ENCODE measurements at places on chromosomes 13 and 19.

DNA sequence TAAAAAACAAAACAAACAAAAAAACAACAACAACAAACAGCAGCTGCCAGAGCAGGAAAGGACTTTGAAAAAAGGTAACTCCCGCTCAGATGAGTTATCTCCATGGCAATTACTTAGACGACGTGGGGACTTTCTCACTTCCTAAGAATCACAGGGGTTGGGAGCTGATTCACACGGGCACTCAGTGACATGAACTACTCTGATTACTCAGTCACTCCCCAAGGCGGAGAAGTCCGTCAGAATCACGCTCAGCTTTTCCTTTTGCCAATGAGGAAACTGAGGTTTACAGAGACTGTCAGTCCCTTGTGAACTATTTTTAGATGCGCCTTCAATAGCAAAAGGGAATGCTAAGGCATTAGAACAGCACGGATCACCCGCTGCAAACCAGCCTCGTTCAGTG is 32.3 kb upstream of the MATK start:
- H3K4me3 ChIP-seq, result no peak overlapping the region
- peaks cover 24% of the 10 kb centered on the region for H3K4me1 ChIP-seq
- H3K27me3 ChIP-seq, result no peaks in the 10 kb centered on the region
- H3K27ac ChIP-seq, result peak overlapping the region; percentile 50

GRCh38 chr13:52599037-52599847 is 43.0 kb upstream of the HNRNPA1L2 start:
- H3K36me3 ChIP-seq, result no peaks in the 10 kb centered on the region
- no peak overlapping the region for H3K27ac ChIP-seq
- no peak for DNase-seq
- H3K4me1 ChIP-seq, result peaks cover 8% of the 10 kb centered on the region
- H3K27me3 ChIP-seq, result peaks cover 18% of the 10 kb centered on the region

DNA sequence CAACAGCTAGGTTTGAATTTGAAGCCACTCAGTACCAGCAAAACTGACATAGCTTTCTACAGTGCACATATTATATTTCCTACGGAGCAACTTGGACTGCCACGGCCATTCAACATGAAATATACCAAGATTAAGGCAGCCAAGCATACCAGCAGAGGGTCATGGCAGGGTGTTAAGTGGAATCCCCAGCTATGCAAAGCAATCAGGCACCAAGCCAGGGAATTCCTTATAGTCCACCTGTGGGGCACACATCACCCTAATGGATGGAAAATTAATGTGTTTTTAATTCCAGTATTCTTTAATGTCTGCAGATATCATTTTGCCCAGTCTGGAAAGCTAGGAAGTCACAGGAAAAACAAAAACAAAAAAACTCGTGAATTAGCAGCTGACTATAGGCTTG is 1190.3 kb downstream of the EFNB2 start:
- H3K4me3 ChIP-seq, result no peak overlapping the region
- H3K36me3 ChIP-seq, result no peaks in the 10 kb centered on the region
- H3K4me1 ChIP-seq, result no peaks in the 10 kb centered on the region
- no peaks in the 10 kb centered on the region for H3K27me3 ChIP-seq
- DNase-seq, result no peak

- H3K27ac ChIP-seq, result no peak overlapping the region
- H3K4me3 ChIP-seq, result no peak overlapping the region
- H3K4me1 ChIP-seq, result peaks cover 14% of the 10 kb centered on the region
- H3K27me3 ChIP-seq, result no peaks in the 10 kb centered on the region
Measured at GRCh38 chr19:43476606-43477005, 11.2 kb upstream of the LYPD3 start.

DNA sequence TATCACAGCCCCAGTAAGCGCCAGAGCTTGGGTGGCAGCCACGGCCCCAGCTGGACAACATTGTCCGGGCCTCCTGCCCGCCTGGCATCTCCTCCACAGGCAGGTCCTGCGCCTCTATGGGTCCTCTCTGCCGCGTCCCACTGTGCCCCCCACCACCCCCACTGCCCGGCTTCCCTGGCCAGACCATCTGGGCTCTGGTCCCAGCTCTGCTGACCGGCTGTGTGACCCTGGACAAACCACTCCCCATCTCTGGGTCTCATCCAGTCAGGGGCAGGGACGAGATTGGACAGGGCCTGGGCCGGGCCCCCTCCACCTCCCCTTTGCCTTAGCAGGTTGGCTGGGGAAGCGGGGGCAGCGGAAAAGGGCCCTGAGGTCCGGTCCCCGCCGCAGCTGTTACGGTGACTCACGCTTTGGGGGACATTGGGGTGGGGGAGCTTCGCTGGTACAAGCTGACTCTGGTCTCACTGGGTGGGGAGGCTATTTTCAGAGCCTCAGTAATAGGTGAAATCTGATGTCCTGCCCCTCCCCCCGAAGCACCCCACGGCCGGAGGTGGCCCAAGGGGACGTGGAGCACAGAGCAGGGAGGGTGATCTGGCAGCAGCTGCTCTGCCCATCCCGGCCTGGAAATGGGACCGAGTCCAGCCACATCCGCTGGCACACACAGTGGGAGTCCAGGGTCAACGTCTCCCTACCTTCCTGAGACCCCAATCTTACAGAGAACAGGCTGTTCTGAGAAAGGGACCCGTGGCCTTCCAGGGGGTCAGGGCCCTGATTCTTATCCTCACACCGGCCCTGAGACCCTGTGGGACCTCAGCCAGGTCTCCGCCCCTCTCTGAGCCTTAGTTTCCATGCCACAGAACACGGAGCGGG is 9.1 kb downstream of the NFIC start:
- no peaks in the 10 kb centered on the region for H3K27me3 ChIP-seq
- H3K27ac ChIP-seq, result no peak overlapping the region
- no peaks in the 10 kb centered on the region for H3K36me3 ChIP-seq
- peaks cover 12% of the 10 kb centered on the region for H3K4me1 ChIP-seq
- no peak overlapping the region for H3K4me3 ChIP-seq

DNA sequence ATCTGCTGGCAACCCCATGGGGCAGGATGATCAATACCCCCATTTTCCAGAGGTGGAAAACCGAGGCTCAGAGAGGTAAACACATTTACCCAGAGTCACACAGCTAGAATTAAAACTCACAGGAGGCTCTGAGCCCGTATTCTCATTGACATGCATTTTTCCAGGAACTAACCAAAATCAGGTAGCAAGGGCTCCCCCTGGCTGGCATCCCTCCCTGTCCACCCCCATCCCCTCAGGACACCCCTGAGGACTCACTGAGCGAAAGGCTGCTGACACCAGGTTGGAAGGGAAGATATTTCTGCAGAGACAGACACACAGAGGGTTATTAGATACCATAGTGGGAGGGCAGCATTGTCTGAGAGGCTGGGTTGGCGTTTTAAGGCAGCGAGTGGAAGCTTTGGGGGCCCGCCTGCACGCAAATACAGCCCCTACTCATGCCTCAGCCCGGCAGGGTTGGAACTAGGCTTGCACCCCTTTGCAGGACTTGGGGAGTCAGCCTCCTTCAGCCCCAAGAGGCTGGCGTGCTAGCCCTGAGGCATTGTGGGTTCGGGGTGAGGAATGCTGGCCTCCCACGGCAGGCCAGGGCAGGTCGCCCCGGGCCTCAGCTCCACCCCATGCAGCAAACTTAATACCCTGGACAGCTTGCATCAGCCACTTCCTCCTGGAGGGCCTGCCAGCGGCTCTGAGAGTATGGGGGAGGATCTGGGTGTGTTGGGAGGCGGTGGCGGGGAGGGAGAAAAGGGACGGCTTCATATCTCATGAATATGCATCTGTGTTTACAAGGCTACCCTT is 3.9 kb downstream of the SLC1A5 start:
- DNase-seq, result peak; percentile 35
- peaks cover 55% of the 10 kb centered on the region for H3K36me3 ChIP-seq
- no peaks in the 10 kb centered on the region for H3K27me3 ChIP-seq
- peak overlapping the region; percentile 95 for H3K4me3 ChIP-seq

DNA sequence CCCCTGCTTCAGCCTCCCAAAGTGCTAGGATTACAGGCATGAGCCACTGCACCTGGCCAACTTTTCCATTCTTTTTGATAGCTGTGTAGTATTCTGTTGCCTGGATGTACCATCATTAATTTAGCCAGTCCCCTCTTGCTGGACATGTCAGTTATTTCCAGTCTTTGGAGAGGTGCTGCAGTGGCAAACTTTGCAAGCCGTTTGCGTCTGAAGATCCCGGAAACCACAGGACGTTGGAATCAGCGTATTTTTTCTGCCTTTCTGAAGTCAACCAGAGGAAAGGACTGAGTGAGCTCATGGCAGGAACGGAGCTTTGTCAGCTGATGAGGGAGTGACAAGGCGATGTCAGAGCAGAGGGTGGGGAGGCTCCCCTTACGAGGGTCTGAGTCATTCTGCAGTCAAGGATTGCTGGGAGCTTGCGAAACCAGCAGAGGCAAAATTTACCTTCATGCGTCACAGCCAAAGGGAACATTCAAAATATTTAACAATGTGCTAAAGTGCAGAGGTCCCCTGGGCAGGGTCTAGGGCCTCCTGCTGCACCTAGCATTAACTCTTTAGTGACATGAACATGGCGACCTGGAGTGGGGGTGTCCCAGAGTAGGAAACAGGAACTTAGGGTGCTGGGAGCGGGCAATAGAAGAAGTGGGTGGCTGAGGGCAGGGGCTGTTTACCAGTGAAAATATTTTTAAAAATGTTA is 5.6 kb downstream of the C5AR1 start:
- no peak for DNase-seq
- no peaks in the 10 kb centered on the region for H3K4me1 ChIP-seq
- H3K27me3 ChIP-seq, result peaks cover 19% of the 10 kb centered on the region
- H3K36me3 ChIP-seq, result no peaks in the 10 kb centered on the region
- H3K4me3 ChIP-seq, result no peak overlapping the region

GRCh38 chr19:7391218-7391670 is 42.5 kb downstream of the ARHGEF18 start:
- peak overlapping the region; percentile 44 for H3K27ac ChIP-seq
- no peaks in the 10 kb centered on the region for H3K27me3 ChIP-seq
- peaks cover 42% of the 10 kb centered on the region for H3K4me1 ChIP-seq
- H3K4me3 ChIP-seq, result no peak overlapping the region
- DNase-seq, result no peak

DNA sequence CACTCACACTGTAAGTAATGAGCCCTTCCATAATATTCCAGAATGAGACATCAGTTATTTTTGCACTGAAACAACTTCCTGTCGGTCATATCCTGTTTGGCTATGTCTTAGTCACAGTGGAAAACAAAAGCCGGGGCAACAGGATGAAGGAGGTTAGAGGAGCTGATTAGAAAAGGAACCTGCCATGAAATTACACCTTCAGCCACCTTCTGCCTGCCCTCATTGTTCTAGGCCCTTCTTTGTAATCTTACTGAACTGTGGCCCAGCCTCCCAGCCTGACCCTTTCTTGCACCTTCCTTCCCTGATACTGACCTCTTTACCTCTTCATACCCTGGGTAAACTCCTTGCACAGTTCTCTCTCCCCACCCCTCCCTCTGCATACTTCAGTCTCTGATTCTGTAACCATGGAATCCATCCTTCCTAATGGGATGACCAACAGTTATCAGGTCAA is 67.3 kb downstream of the DOCK9 start:
- no peak overlapping the region for H3K27ac ChIP-seq
- no peak overlapping the region for H3K4me3 ChIP-seq
- H3K27me3 ChIP-seq, result no peaks in the 10 kb centered on the region
- H3K36me3 ChIP-seq, result peaks cover 4% of the 10 kb centered on the region
- peaks cover 5% of the 10 kb centered on the region for H3K4me1 ChIP-seq

GRCh38 chr13:69556540-69557196 is 551.0 kb upstream of the ATXN8OS start:
- no peaks in the 10 kb centered on the region for H3K36me3 ChIP-seq
- no peak for DNase-seq
- H3K27ac ChIP-seq, result no peak overlapping the region
- H3K27me3 ChIP-seq, result no peaks in the 10 kb centered on the region

DNA sequence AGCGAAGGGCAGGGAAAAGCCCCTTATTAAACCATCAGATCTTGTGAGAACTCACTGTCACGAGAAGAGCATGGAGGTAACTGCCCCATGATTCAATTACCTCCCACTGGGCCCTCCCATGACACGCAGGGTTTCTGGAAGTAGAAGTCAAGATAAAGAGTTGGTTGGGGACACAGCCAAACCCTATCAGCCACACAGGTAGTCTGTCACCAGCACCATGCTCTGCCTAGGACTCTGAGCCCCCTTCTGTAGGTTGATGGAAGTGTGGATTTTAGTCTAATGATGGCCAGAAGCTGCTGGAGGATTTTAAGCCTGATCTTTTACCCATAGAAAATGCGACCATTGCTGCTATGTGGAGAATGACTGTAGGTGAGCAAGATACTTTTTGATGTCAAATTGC is 60.8 kb downstream of the ARHGEF7 start:
- peak overlapping the region; percentile 51 for H3K27ac ChIP-seq
- peaks cover 72% of the 10 kb centered on the region for H3K36me3 ChIP-seq
- no peaks in the 10 kb centered on the region for H3K27me3 ChIP-seq
- no peak for DNase-seq

GRCh38 chr19:34982275-34982674 is 17.8 kb upstream of the GRAMD1A start:
- H3K4me3 ChIP-seq, result no peak overlapping the region
- peaks cover 15% of the 10 kb centered on the region for H3K27me3 ChIP-seq
- H3K36me3 ChIP-seq, result no peaks in the 10 kb centered on the region
- peaks cover 3% of the 10 kb centered on the region for H3K4me1 ChIP-seq
- no peak for DNase-seq
- H3K27ac ChIP-seq, result no peak overlapping the region

DNA sequence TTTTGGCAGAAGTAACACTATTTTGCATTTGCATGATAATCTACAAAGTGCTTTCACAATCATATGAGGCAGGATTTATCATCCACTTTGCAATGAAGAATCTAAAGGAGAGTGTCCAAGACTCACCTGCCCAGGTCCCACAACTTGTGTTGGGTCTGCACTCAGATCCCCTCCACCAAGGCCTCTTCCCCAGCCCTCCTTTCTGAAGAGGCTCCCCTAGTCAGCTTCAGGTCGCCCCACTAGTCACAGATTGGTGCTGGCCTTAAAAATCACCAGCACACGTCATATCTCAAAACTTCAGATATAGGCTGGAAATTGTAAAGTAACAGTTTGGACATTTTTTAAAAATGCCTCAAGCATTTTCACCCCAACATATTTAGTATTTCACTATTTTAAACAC is 17.5 kb downstream of the ATP7B start:
- no peaks in the 10 kb centered on the region for H3K4me1 ChIP-seq
- no peaks in the 10 kb centered on the region for H3K36me3 ChIP-seq
- DNase-seq, result no peak
- H3K27ac ChIP-seq, result no peak overlapping the region
- no peak overlapping the region for H3K4me3 ChIP-seq

GRCh38 chr13:81104035-81104715 is 763.2 kb upstream of the SPRY2 start:
- H3K27ac ChIP-seq, result no peak overlapping the region
- DNase-seq, result no peak
- no peaks in the 10 kb centered on the region for H3K4me1 ChIP-seq
- no peaks in the 10 kb centered on the region for H3K27me3 ChIP-seq
- H3K4me3 ChIP-seq, result no peak overlapping the region

- no peak for DNase-seq
- H3K4me3 ChIP-seq, result no peak overlapping the region
- H3K27me3 ChIP-seq, result peaks cover 12% of the 10 kb centered on the region
- peaks cover 18% of the 10 kb centered on the region for H3K4me1 ChIP-seq
- H3K36me3 ChIP-seq, result no peaks in the 10 kb centered on the region
- H3K27ac ChIP-seq, result no peak overlapping the region
Measured at GRCh38 chr13:99056381-99057014, 78.6 kb upstream of the DOCK9 start.

- no peak overlapping the region for H3K27ac ChIP-seq
- H3K4me1 ChIP-seq, result peaks cover 6% of the 10 kb centered on the region
- H3K4me3 ChIP-seq, result no peak overlapping the region
- no peak for DNase-seq
- H3K27me3 ChIP-seq, result peaks cover 51% of the 10 kb centered on the region
- no peaks in the 10 kb centered on the region for H3K36me3 ChIP-seq
Measured at GRCh38 chr19:55141696-55142095, 7.3 kb downstream of the TNNT1 start.

- H3K27ac ChIP-seq, result no peak overlapping the region
- no peaks in the 10 kb centered on the region for H3K4me1 ChIP-seq
Measured at GRCh38 chr13:102638741-102639140, 42.0 kb downstream of the TPP2 start.

All from activated B cell treated with CpG ODN at 0.5 μM for 24 hours (primary cell).